Stomach (tissue), 19 donors: ENCODE measurements at places on chromosomes 7 and 10. TPM values are rescaled to one million over a fixed set of nuclear protein-coding genes. Genes with fewer than 3 reads are reported as not detected.

The ZNF679 gene
- total RNA-seq = not detected

The FKBP9 gene
- 869 TPM for total RNA-seq

The BET1 gene
- 40.9 TPM for total RNA-seq

The FLNC gene
- total RNA-seq = 30.9 TPM

The ECD gene
- total RNA-seq = 72.8 TPM

The BICC1 gene
- total RNA-seq = 0.29 TPM

The UNC5B gene
- total RNA-seq = 42.9 TPM

The TSPAN15 gene
- 98.2 TPM for total RNA-seq

DNA sequence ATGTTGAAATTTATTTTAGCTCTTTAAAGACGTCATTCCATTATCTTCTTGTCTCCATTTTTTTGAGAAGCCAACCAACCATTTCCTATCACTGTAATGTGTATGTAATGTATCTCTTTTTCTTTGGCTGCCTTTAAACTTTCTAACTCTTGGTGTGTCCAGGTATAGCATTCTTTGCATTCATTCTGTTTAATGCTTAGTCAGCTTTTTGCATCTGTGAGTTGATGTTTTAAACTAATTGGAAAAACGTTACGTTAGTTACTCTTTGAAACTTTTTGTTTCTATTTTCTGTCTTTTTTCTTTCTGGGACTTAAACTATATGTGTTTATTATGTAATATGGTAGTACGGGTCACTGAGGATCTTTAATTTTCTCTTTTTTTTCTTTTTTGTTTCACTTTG lies 77.4 kb upstream of the PPP1R9A start:
- DNase-seq = no peak

DNA sequence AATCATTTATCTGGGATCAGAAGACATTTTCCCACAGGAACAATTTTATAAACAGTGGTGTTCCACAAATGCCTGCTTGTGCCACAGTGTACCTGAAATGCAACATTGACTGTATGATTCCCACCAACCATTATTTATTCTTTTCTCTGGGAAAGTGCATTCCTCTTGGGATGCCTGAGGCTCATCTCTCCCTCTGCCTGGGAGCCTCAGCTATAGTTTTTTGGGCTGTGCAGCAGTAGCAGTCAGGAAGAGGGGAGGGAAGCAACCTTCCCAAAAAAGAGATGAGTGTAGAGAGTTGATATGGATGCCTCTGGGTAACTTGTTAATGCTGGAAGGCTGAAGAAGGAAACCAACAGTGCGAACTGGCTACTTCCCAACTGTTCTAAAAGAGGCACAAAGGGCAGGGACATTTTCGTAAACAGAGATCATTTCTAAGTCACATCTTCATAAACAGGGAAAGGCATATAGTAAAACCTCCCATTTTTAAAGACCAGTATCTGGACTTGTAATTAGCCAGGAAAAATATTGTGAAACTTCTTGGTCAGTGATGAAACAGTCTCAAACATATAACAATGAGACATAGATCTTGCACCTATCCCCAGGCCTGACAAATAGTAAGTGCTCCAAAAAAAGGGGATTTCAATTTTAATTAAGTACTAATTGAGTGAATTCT lies 1.4 kb upstream of the CALD1 start:
- DNase-seq = no peak

DNA sequence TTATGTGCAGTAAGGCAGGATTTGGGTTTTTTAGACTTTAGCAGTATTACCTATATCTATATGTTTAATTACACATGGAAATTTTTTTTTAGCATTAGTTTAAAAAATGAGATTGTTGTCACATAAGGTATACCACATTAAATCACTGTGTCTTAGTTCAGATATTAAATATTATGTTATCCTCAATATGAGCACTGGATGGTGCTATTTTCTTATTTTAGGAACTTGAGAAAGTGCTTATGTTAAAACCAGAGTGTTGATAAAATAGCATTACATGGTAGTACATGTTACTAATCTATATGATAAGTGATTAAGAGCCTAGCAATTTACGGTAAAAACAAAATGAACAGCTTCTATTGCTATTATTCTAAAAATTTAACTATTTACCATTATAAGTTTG lies 28.8 kb downstream of the MIOS start:
- DNase-seq = no peak

DNA sequence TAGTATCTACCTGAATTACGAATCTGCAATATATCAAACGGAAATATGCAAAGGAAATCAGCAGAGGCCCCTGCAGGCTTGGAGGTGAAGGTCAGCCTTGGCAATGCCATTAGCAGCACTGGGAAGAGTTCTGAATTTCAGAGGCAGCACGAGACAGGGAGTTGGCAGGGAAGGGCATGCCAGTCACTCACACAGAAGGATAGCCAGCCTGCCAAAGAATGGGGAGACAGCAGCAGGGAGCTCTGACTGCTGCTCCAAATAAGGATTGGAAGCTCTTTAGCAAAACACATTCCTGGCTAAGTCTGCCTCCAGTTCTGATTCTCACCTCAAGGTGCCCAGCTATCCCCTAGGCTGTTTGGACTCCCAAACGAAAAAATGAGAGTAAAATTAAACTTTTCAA lies 188.0 kb downstream of the PDE1C start:
- DNase-seq = peak; percentile 27

DNA sequence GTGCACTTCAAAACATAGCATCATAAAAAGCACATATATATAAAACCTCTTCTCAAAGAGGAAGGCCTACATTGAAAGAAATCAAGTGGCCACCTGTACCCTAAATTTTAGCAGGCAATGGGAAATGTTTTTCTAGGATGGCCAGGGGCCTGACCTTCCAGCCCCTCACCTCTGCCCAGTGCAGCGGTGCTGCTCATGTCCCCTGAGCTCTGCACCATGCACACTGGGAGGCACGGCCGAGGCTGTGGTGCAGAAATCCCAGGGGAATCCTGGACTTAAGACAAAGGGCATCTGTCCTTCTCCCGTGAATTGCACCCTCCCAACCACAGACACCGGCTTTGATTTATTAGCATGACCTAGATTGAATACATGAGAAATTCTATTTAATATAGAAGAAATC lies 551.4 kb downstream of the GLRX3 start:
- DNase-seq = no peak

- no peak for DNase-seq
Observed at GRCh38 chr10:77301305-77301730, 336.3 kb downstream of the KCNMA1 start.

GRCh38 chr7:137080516-137081203 lies 212.2 kb downstream of the CHRM2 start:
- DNase-seq = peak; percentile 6

DNA sequence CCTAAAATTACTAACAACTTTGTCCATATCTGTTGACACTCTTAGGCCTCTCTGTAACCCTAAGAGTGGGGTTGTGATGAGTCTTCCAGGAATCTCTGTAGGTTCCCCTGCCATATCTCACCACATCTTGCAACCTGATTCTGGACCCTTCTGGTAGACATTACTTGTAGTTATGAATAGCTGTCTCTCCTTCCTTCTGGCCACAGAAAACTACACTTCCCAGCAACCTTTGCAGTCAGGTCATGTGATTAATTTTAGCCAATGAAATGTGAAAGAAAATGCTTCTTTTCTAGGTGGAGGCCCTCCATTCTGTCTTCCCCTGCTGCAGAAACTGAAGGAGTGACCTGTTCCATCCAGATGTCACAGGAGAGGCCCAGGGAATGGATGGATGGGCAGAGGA lies 147.6 kb upstream of the AOAH start:
- DNase-seq = no peak

GRCh38 chr7:91942312-91942711 lies 1.6 kb downstream of the AKAP9 start:
- peak; percentile 8 for DNase-seq

- DNase-seq = no peak
Observed at GRCh38 chr7:90597563-90598253, 1.6 kb downstream of the CDK14 start.
